ENCODE measurements at places on chromosomes 6 and 20.
A peak's percentile ranks its signal among the peaks of the same experiment; 100 is the strongest.

- no peak for DNase-seq
These were observed 22.2 kb upstream of the NCOA3 start for GRCh38 chr20:47479506-47479905.

DNA sequence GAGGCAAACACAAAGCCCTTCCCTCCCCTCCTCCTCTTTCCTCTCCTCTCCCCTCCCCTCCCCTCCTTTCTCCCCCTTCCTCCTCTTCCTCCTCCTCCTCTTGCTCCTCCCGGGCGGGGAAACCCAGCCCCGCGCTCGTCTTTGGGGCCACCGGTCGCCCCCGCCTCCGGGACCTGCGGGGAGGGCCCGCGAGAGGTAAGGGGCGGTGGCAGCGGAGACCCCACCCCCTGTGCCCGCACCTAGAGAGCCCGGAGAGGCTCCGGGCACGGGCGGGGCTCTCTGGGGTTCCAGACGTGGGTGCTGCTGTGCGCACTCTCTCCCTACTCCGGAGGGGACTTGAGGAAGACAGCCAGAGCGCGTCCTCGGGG is at the start of gene RIN2:
Gene RIN2 (plus strand): TSS at position 126 of the 368 bp plus-strand sequence. CDS start 131,344 bp downstream, outside the sequence.
- no peak for DNase-seq

GRCh38 chr20:51127713-51128112 is 104.8 kb upstream of the KCNG1 start:
- DNase-seq: no peak

DNA sequence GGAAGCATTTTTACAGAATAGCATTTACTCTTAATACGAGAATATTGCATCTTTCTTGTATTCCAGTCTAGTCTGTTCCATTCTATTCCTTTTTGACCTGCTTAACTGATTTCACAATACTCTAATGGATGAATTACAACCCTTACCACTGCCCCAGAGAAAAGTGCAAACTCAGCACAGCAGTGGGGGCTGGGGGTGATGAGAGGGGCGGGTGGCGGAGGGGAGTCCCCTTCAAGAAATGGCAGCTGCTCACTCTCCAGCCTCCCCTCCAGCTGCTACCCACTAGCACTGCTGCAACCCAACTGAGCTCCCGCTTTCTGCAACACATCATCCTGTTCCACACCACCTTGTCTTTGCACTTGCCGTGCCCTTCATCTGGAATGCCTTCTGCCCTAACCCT is 30.1 kb downstream of the PIM1 start:
- no peak for DNase-seq

DNA sequence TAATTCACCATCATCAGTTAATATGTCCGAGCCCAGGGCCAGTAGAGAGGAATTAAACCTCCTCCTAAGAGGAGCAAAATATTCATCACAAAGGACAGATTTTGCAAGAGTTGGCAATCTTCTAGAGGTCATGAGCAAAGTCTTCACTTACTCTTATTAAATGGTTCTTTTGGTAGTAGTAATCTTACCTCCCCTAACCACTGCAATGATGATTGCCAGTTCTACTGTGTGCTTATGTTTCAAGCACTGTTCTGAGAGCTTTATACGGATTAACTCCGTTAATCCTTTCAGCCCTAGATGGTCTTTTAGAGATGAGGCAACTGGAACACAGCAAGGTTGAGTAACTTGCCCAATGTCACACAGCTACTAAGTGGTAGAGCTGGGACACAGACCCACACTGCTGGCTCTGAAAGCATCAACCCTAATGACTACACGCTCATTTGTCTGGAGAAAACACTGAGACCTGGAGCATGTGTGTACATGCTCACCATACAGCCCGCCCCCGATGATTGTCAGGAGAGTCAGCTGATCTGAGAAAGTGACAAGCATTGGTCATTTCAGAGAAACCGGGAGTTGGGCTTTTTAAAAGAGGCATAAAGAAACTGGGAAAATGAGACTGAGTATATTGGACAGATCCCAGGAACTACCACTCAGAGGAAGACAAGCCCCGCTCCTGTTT is 276.0 kb downstream of the NRN1 start:
- no peak for DNase-seq

GRCh38 chr6:108027056-108027455 is 47.5 kb downstream of the OSTM1 start:
- no peak for DNase-seq

GRCh38 chr6:6968731-6969552 is 138.8 kb upstream of the RREB1 start:
- no peak for DNase-seq

GRCh38 chr20:63619505-63619904 is 7.4 kb downstream of the GMEB2 start:
- DNase-seq: no peak

DNA sequence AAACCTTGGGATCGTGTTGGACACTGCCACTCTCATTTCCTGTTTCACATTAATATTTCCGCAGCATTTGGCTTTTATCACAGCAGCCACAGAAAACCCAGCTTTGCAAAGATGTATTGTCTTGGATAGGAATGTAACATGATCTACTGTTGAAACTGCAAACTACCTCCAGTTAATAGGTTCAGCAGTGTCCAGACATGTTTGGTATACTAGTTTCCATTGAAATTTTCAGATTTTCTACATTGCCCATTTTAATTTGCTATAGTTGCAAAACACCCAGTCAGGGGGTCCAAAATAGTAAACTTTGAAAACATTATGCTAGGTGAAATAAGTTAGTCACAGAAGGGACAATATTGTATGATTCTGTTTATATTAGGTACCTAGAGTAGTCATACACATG is 3.3 kb downstream of the ANKRD6 start:
- no peak for DNase-seq

GRCh38 chr6:87944541-87944954 is 103.1 kb upstream of the SPACA1 start:
- no peak for DNase-seq

- DNase-seq: peak; percentile 5
These were observed 21.6 kb downstream of the STX7 start for GRCh38 chr6:132491303-132491702.

GRCh38 chr6:75495011-75495410 is 1.4 kb upstream of the FILIP1 start:
- no peak for DNase-seq

DNA sequence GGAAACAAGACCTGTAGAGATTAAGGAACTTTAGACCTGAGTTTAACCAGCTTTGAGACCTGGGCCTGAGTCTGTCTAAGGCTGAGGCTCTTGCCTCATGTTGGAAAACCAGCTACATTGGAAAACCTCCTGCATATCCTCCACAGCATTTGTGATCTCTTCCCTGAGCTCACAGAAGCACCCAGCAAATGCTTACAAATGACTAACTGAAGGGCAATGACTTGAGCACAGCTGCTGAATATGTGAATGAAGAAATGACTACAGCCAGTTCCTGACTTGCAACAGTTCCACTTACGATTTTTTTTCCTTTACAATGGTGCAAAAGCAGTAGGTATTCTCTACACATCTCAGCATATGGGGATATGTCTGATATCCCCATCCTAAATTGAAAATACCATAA is 112.4 kb upstream of the RREB1 start:
- no peak for DNase-seq

DNA sequence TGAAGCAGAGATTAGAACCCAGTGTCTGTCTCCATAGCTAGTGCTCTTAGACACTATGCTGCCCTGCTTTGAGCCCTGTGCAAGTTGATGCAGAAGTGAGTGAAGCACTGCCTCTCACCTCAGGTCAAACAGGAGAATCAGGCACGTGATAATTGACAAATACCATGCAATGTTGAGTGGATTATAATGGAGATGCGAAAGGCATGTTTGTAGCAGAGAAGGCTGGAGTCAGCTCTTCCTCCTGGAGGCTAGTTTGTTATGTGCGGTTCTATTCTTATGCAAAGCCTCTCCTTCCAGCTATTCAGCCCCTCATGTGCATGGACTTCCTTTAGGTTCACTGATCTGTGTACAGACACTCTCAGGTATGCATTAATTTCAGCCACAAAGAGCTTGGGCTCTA is 108.5 kb downstream of the MANEA start:
- no peak for DNase-seq

DNA sequence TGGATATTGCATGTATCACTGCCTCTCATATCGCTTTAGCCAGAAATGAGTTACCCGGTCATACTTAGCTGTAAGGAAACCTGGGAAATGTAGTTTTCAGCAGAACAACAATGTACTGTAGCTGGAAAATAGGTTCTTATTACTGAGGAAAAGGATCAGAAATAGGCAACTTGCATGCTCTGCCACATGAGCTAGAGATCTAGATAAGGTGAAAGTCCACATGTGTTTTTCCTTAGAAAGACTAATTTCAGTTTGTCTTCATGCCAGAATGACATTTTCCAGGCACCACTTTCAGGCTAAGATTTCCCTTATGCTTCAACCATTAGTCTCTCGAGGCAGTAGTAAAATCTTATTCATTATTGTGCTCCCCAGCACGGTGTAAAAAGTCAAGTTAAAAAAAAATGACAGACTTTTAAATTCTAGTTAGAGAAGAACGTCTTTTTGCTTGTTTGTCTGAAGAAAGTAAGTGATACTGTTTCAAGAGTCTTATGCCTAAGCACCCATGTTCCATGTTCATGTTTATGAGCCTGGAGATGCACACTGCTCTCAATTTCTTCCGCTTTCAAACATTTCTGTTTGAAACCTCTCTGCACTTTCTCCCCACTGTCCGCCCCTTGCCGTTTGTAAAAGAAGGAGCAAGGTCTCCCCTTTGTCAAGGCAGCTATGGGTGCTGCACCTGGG is 67.6 kb downstream of the ZNF831 start:
- no peak for DNase-seq

DNA sequence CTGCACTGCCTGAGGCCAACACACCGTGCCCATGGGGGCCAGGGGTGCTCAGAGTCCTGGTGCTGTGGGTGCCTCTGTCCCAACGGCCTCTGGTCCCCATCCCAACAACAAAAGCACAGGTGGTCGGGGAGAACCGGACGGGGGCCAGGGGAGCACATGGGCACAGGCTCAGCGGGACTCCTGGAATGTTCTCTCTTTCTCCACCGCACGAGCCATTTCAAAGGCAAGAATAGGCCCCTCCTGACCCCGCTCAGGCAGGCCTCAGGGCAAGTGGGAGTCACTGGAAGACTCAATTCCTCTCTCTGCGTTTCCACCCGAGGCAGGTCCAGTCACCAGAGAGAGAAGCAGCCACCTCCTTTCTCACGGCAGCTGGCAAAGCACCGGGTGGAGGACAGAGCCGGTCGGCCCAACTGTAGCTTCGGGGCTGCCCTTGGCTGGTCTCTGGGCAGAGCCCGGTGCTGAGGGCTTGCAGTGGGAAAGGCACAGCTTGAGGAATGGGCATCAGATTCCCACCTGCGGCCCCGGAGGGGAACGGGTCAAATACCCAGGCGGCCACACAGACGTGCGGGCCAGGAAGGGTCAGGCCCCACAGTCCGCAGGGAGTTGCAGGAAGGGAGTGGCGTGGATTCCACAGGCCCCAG is 55.2 kb downstream of the KCNQ2 start:
- no peak for DNase-seq

DNA sequence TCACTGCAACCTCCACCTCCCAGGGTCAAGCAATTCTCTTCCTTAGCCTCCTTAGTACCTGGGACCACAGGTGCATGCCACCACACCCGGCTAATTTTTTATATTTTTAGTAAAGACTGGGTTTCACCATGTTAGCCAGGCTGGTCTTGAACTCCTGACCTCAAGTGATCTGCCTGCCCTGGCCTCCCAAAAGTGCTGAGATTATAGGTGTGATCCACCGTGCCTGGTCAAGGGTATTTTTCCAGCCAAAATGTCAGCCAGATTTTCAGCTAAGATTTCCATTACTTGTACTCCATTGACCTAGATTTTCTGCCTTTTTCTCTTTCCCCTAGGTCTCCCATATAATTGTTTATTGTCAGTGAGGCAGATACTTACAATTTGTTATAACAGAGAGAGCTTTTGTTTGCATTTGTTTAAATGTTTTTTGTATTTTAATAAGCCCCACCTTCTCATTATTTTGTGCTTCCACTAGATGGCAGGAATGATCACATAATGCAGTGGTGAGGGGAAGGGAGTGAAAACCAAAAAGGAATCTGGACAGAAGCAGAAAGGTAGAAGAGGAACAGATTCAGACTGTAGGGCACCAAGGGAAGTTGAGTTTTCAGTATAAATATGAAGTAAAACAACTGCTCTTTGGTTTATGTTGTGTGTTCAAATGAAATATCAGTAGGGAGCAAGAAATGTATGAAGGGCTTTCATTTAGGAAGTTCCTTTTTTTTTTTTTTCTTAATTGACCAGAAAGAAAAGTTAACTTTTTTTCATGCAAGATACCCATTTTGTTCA is 29.7 kb downstream of the RPF2 start:
- no peak for DNase-seq

- DNase-seq: no peak
These were observed 87.6 kb upstream of the E2F3 start for GRCh38 chr6:20313960-20314530.

- no peak for DNase-seq
These were observed 22.6 kb downstream of the KCNK15 start for GRCh38 chr20:44768256-44768655.

- DNase-seq: no peak
These were observed 121.1 kb upstream of the COL21A1 start for GRCh38 chr6:56368491-56368890.

DNA sequence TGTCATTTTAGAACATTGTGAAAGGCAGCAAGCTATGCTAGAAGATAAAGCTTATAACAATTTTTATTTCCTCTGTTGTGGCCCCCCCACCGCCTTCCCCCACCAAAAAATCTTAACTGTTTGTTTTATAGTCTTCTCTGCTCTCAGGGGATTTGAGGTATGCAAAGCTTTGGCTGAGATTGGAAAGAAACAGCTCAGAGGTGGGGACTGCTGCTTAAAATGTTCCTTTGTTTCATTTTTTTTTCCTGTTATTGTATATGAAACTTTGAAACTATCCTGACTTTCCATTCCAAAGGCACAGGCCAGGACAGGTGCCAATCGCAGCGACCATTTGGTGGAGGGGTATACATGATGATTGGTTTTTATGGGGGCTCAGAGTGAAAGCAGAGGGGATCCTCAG is 114.7 kb upstream of the PHACTR1 start:
- DNase-seq: no peak

GRCh38 chr6:129936329-129937165 is 75.4 kb upstream of the TMEM244 start:
- peak; percentile 65 for DNase-seq

- DNase-seq: no peak
These were observed 384.0 kb upstream of the SASH1 start for GRCh38 chr6:147958683-147959082.

DNA sequence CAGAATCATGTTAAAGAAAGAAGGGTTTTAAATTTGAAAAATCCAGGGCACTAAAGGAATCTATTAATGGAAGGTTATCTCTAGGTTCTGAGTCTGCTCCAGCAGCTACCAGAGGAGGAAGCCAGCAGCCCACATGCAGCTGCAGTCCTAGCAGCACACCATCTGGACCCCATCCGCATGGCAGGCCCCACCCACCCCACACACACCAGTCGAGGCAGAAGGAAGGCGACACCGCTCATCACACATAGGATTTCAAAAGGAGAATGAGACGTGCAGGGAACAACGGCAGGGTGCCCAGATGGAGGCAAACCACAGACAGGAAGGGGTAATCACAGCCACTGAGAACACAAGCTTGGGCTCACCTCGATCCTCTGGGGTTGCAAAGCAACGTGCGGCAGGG is 78.9 kb downstream of the GINS1 start:
- peak; percentile 16 for DNase-seq

GRCh38 chr6:145977881-145978280 is 13.7 kb upstream of the SHPRH start:
- no peak for DNase-seq
